Esophagus squamous epithelium (tissue), 5 donors: ENCODE measurements at places on chromosomes 1 and 21.

- DNase-seq, result no peak
Measured at GRCh38 chr21:46594276-46594675, 10.6 kb downstream of the S100B start.

- no peak for DNase-seq
Measured at GRCh38 chr1:86149591-86149990, 7.0 kb downstream of the COL24A1 start.

DNA sequence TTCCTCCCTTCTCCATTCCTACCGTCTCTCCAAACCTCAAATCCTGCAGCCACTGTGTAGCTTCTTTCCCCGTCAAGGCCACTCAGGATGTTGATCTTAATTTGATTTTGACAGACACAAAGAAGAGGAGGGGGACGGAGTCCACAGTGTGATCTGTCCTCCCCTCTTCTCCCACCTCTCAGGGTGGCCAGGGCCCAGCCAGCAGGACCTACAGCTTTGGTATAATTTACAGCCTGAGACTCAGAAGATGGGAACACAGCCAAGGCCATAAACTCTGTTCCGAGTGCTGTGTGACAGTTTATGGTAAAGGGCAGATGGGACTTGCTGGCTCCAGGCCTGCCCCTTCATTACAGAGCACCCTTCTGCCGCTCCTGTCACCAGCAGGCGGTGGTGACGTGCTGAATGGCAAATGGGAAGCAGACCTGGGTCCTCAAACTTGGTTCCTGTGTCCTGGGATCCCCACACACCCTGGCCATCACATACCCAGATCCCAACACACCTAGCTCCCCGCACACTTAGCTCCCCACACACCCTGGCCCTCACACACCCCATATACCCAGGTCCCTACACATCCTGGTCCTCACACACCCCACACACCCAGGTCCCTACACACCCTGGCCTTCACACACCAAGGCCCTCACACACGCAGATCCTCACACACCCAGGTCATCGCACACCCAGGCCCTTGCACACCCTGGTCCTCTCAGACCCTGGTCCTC, 71.6 kb downstream of the CD2 start:
- no peak for DNase-seq

DNA sequence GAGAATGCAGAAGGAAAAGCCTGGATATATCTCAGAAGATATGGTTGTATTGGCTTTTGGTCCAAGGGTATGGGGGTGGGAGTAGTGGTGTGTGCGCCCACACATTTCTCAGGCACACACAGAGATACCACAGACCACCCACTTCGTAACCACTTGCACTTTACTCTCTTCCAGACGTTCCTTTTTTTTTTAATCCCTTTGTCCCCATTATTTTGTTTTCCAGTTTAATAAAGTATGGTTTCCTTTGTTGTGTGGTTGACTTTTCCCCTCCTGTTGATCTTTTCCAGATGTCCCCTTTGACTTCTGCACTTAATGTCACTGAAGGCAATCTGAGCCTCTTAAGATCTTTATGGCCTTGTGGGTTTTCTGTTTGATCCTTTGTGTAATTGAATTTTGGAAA, 10.5 kb upstream of the TARS2 start:
- DNase-seq, result no peak

- no peak for DNase-seq
Measured at GRCh38 chr1:81800695-81801650, at the start of gene ADGRL2. Gene ADGRL2 (plus strand): TSS chr1:81800934. CDS start chr1:81836985, 36,051 bp downstream.

- no peak for DNase-seq
Measured at GRCh38 chr1:26907071-26907917, 6.5 kb downstream of the NR0B2 start.
